ENCODE measurements at places on chromosomes 7 and 10. TPM values are rescaled to one million over a fixed set of nuclear protein-coding genes. Genes with fewer than 3 reads are reported as not detected.

The PRKAR2B gene
- 0.08 TPM for total RNA-seq

The DNAH11 gene
- total RNA-seq, result 0.05 TPM

The ELOVL3 gene
- total RNA-seq, result 5.6 TPM

The CD36 gene
- total RNA-seq, result 38.8 TPM

The MAGI2 gene
- total RNA-seq, result 5.7 TPM

The RNLS gene
- 0.19 TPM for total RNA-seq

The SLC26A3 gene
- not detected for total RNA-seq

The GRM3 gene
- not detected for total RNA-seq

The IFIT5 gene
- 19.5 TPM for total RNA-seq

The GHRHR gene
- not detected for total RNA-seq

The MKX gene
- 0.35 TPM for total RNA-seq

The IDI2 gene
- total RNA-seq, result not detected

The CALHM1 gene
- total RNA-seq, result 0.31 TPM

The GNAT3 gene
- not detected for total RNA-seq

The PTN gene
- total RNA-seq, result 0.67 TPM

The AGBL3 gene
- total RNA-seq, result 2.9 TPM

The GSTO2 gene
- not detected for total RNA-seq

The HABP2 gene
- not detected for total RNA-seq

The CNPY4 gene
- total RNA-seq, result 14.0 TPM

All from myocyte (in vitro differentiated cells).